Activated CD4-positive, CD25-positive, alpha-beta regulatory T cell (primary cell): ENCODE measurements at places on chromosomes 6 and 20.

GRCh38 chr6:70099732-70100131, 203.2 kb downstream of the COL9A1 start:
- no peak for DNase-seq

- DNase-seq, result no peak
These were observed 632.7 kb upstream of the ID4 start for GRCh38 chr6:19204445-19204844.

GRCh38 chr6:37130704-37131103, 39.2 kb upstream of the PIM1 start:
- no peak for DNase-seq

- no peak for DNase-seq
These were observed 187.4 kb downstream of the SLC16A10 start for GRCh38 chr6:111274593-111275217.

DNA sequence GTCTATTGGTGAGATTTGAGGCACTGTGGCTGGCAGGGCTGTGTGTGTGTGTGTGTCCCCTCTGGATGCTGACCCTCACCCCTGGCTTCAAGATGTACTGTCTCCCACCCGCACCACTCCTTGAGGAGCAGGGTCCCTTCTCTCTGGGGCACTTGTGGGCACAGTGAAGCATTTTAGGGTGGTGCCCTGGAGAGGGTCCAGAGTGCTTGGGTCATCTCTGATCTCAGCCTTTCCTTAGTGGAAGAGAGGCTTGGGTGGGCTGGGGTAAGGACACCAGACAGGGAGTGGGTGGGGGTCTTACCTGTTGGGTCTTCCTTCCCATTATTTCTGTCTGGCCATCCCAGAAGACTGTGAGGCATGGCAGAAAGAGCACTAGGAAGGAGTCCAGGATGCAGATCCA, 66.1 kb downstream of the EFCAB8 start:
- DNase-seq, result no peak

GRCh38 chr20:8903655-8904605, 165.0 kb upstream of the PLCB4 start:
- DNase-seq, result no peak
